Uterus (tissue), 4 donors: ENCODE measurements at places on chromosomes 4 and X. TPM values are rescaled to one million over a fixed set of nuclear protein-coding genes. Genes with fewer than 3 reads are reported as not detected.
A peak's percentile ranks its signal among the peaks of the same experiment; 100 is the strongest.

Gene PCDH7
- total RNA-seq = 135 TPM

Gene PCGF3
- total RNA-seq = 17.7 TPM

Gene HTR2C
- not detected for total RNA-seq

Gene ADGRL3
- 71.1 TPM for total RNA-seq

Gene MAOA
- 74.0 TPM for total RNA-seq

Gene TMEM192
- total RNA-seq = 25.4 TPM

Gene FRMPD3
- total RNA-seq = not detected

Gene GSX2
- not detected for total RNA-seq

Gene PABPC1L2B
- 0.28 TPM for total RNA-seq

Gene NIPAL1
- total RNA-seq = not detected

Gene NLGN3
- 5.1 TPM for total RNA-seq

Gene ARL9
- 1.7 TPM for total RNA-seq

Gene TAF7L
- total RNA-seq = not detected

Gene GYPA
- not detected for total RNA-seq

Gene CPLX1
- total RNA-seq = 3.1 TPM

- no peak for DNase-seq
- no peaks in the 10 kb centered on the region for H3K36me3 ChIP-seq
- no peaks in the 10 kb centered on the region for H3K4me1 ChIP-seq
Measured at GRCh38 chr4:183855323-183856190, 49.5 kb upstream of the STOX2 start.

DNA sequence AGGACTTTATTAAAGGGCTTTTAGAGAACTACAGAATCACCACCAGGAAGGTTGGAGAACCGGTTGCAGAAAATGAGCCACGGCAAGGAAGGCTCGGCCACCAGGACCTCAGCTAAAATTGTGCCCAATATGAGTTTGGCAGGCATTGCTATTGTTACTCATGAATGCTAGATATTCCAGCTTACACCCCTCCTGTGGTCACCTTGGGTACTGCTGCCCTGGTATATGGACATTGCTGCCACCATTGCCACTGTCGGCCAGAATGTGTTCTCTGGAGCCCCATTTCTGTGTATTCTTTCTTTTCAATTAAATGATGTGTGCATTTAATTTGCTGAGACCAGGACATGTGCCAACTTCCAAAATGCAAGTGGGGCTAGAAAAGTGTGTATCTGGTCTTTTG, 626.7 kb upstream of the BOD1L1 start:
- H3K27me3 ChIP-seq = no peaks in the 10 kb centered on the region
- H3K27ac ChIP-seq = no peak overlapping the region
- H3K4me1 ChIP-seq = no peaks in the 10 kb centered on the region
- DNase-seq = peak; percentile 12

GRCh38 chr4:1462009-1462767, 55.9 kb upstream of the NKX1-1 start:
- H3K36me3 ChIP-seq = no peaks in the 10 kb centered on the region
- H3K4me3 ChIP-seq = no peak overlapping the region
- no peaks in the 10 kb centered on the region for H3K4me1 ChIP-seq
- no peak overlapping the region for H3K27ac ChIP-seq
- no peaks in the 10 kb centered on the region for H3K27me3 ChIP-seq

DNA sequence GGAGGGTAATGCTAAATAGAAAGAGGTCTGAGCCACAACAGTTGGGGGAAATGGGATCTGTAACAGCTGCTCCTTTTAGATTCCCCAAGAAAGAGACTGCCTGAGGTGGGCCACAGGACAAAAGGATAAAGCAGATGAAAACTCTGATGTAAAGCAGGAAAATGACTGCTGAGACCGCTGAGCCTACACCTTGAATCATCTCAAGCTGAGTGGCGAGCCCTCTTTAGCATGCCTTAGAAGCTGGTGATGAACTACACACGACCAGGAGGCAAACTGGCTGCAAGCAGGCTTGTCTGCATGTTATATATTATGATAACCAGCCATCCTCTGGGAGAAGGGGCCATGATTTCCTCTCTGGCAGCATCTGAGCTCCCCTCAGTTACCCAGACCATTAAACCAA, 88.4 kb downstream of the TTC29 start:
- no peaks in the 10 kb centered on the region for H3K27me3 ChIP-seq
- DNase-seq = no peak
- H3K4me3 ChIP-seq = no peak overlapping the region
- no peak overlapping the region for H3K27ac ChIP-seq
- no peaks in the 10 kb centered on the region for H3K4me1 ChIP-seq

DNA sequence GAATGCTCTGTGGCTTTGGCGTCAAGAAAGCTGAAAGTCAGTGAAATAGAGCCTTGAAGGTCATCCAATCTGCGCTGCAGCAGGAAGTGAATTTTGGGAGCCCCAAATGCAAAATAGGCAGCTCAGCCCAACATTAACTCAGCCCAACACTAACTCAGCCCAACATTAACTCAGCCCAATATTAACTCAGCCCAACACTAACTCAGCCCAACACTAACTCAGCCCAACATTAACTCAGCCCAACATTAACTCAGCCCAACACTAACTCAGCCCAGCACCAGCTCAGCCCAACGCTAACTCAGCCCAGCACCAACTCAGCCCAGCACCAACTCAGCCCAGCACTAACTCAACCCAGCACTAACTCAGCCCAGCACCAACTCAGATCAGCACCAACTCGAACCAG, 71.5 kb downstream of the SORBS2 start:
- H3K27me3 ChIP-seq = no peaks in the 10 kb centered on the region
- H3K27ac ChIP-seq = no peak overlapping the region
- no peaks in the 10 kb centered on the region for H3K36me3 ChIP-seq
- no peaks in the 10 kb centered on the region for H3K4me1 ChIP-seq
- DNase-seq = no peak
- H3K4me3 ChIP-seq = no peak overlapping the region

DNA sequence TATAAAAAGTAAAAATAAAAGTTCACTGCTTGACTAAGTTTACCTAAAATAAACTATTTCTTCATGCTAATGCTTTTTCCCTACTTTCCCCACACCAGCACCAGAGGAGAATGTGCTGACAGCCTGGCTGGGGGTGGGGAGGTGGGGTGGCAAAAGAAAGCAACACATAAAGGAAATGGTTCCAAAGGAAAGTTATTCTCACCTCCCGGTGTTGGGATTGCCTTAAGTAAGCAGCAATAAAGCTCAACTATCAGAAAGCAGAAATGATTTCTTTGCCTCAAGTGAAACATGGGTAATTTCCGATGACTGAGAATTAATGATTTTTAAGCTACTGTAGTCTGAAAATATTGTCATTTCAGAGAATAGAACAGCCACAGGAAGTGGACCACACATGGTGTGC, 84.5 kb upstream of the DKK2 start:
- no peak for DNase-seq
- no peaks in the 10 kb centered on the region for H3K27me3 ChIP-seq
- H3K4me3 ChIP-seq = no peak overlapping the region
- no peaks in the 10 kb centered on the region for H3K36me3 ChIP-seq

DNA sequence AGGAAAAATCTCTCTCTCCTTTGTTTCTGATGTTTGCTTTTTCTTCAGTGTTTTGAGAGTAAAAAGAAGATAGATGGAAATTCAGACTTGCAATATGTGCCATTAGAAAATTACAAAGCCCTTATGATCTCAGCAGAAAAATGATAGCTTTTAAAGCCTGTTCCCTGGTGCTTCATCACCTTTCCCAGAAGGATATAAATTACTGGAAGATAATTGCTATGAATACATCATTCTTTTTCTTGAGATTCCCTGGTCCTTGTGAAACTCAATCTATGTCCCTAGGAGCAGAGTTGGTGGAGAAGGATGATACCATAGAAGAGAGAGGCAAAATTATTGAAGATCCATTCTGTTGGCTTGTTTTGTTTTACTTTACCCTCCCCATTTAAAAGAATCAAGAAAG, 86.5 kb downstream of the GLRA3 start:
- no peaks in the 10 kb centered on the region for H3K4me1 ChIP-seq
- no peaks in the 10 kb centered on the region for H3K36me3 ChIP-seq
- no peaks in the 10 kb centered on the region for H3K27me3 ChIP-seq

- no peak for DNase-seq
- H3K36me3 ChIP-seq = no peaks in the 10 kb centered on the region
- H3K4me3 ChIP-seq = no peak overlapping the region
- no peak overlapping the region for H3K27ac ChIP-seq
- H3K27me3 ChIP-seq = peaks cover 4% of the 10 kb centered on the region
Measured at GRCh38 chrX:94676285-94676684, 1002.3 kb downstream of the FAM133A start.

DNA sequence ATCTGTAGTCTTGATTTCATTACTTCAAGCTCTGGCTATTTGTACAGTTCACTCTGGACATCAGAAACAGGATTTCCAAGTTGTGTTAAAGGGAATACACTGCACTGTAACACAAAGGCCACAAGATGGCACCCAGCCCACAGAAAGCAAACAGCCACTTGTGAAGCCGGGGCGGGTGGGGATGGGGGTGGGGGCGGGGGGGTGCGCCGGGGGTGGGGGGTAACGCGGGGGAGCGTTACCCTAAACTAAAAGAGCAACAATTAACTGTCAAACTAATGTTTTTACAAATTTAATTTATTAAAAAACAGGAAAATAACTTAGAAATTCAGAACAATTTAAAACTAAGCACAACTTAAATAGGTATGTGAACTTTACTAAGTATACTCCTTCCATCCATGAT, 27.3 kb downstream of the PRDX4 start:
- no peak overlapping the region for H3K27ac ChIP-seq
- H3K4me1 ChIP-seq = no peaks in the 10 kb centered on the region
- no peak overlapping the region for H3K4me3 ChIP-seq
- H3K27me3 ChIP-seq = no peaks in the 10 kb centered on the region

GRCh38 chr4:23365086-23365485, 524.8 kb downstream of the PPARGC1A start:
- no peak for DNase-seq
- no peaks in the 10 kb centered on the region for H3K4me1 ChIP-seq
- H3K27me3 ChIP-seq = no peaks in the 10 kb centered on the region
- no peak overlapping the region for H3K4me3 ChIP-seq
- no peaks in the 10 kb centered on the region for H3K36me3 ChIP-seq
- H3K27ac ChIP-seq = no peak overlapping the region

- H3K27ac ChIP-seq = no peak overlapping the region
- no peaks in the 10 kb centered on the region for H3K4me1 ChIP-seq
- no peaks in the 10 kb centered on the region for H3K36me3 ChIP-seq
Measured at GRCh38 chrX:44157283-44157682, 184.1 kb upstream of the NDP start.

GRCh38 chr4:186216465-186217024, 10.8 kb upstream of the KLKB1 start:
- H3K4me1 ChIP-seq = no peaks in the 10 kb centered on the region
- H3K36me3 ChIP-seq = no peaks in the 10 kb centered on the region
- no peak overlapping the region for H3K27ac ChIP-seq
- no peak overlapping the region for H3K4me3 ChIP-seq

DNA sequence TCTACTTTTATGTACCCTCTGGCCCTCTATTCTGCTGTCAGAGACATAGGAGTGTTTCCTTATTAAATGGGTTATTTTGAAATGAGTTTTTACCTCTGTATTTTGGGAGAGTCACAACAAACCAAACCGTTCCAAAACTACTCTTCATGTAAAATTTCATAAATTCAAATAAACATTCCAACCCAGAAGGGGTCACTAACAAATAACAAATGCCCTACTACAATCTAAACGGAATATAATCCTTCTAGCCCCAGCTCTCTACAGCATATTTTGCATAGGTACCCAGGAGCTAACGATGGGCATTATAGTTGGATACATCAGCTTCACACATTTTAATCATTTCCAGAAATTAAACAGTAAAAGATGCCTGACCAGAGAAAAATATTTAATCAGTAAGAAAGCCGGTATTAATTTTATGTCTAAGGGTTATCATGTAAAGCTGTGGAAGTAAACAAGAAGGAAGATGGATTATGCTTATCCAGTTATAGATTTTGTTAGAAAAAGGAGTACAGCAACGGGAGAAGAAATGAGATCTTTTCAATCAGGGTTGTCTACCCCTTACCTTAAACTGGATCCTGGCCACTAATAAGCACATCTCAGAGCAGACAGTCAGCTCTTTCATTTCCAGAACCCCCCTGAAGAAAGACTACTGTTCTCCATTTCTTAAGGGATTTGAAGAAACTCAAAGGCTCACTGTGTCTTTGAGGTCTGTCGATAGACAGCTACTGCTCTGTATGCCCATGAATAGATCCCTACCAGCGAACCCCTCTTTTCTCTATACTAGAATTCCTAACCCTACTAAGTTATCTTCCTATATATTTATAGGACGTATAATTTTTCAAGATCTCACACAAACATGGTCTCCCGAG, 1.2 kb downstream of the UGDH start:
- no peaks in the 10 kb centered on the region for H3K36me3 ChIP-seq
- DNase-seq = no peak
- H3K27me3 ChIP-seq = no peaks in the 10 kb centered on the region
- peak overlapping the region; percentile 71 for H3K4me3 ChIP-seq
- H3K4me1 ChIP-seq = peaks cover 5% of the 10 kb centered on the region

DNA sequence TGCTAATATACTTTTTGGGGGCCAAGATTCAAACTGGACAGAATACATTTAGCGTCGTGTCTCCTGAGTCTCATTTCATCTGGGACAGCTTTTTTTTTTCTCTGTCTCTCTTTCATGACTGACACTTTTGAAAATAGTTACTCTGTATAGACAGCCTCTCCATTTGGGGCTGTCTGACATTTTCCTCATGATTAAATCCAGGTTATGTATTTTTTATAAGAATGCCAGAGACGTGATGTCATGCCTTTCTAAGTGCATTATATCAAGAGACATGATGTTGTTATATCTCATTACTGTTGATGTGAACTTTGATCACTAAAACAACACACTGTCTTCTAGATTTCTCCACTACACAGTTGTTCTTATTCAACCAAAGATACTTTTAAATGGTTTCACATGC, 199.0 kb downstream of the BANK1 start:
- H3K4me1 ChIP-seq = no peaks in the 10 kb centered on the region
- no peak for DNase-seq
- no peak overlapping the region for H3K4me3 ChIP-seq
- no peaks in the 10 kb centered on the region for H3K36me3 ChIP-seq
- no peaks in the 10 kb centered on the region for H3K27me3 ChIP-seq
- H3K27ac ChIP-seq = no peak overlapping the region

DNA sequence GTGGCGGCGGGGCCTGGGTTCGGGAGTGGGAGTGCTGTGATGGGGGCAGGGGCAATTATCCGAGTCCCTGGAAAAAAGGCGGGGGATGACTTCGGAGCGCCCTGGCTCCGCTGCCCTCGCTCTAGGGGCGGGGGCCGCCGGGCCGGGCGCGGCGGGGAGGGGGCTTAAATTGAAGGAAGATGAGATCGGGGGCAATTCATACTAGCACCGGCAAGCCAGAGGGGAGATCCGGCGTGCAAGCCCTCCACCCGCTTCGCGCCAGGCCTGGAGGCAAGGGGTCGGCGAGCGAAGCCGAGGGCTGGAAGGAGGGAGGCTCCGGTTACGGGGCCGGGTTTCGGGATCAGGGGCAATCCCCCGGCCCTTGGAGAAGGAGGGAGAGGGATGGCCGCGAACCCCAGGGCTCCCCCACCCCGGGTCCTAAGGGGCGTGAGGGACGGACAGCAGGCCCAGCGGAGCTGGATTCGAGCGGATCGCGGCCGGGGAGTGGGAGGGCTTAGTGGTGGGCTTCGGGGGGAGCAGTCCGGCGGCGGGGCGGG, 1.2 kb downstream of the BCORL1 start:
- no peaks in the 10 kb centered on the region for H3K4me1 ChIP-seq
- H3K4me3 ChIP-seq = no peak overlapping the region
- DNase-seq = peak; percentile 22
- no peaks in the 10 kb centered on the region for H3K36me3 ChIP-seq
- H3K27me3 ChIP-seq = no peaks in the 10 kb centered on the region

- DNase-seq = no peak
- H3K4me1 ChIP-seq = no peaks in the 10 kb centered on the region
- no peak overlapping the region for H3K27ac ChIP-seq
Measured at GRCh38 chr4:15784959-15785634, 7.0 kb downstream of the CD38 start.
